ACHN (cell line): ENCODE measurements at places on chromosomes 11 and 22.

DNA sequence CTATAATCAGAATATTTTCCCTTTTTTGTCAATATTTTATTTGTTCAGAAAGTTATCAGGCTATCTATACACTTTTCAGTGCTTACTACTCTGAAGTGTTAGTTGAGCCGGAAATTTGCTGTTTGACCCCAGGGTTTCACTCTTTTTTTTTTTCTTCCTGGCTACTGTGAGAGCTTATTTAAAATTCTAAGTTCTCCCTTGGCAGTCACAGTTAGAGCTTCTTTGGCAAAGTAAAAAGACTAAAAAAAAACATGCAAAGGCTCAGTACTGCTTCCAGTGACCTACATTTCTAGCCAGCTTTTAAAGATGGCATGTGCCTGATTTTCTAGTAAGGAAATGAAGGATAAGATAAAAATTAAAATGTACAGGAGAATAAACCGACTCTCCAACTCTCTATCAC, 48.4 kb downstream of the ELP4 start:
- DNase-seq, result no peak

DNA sequence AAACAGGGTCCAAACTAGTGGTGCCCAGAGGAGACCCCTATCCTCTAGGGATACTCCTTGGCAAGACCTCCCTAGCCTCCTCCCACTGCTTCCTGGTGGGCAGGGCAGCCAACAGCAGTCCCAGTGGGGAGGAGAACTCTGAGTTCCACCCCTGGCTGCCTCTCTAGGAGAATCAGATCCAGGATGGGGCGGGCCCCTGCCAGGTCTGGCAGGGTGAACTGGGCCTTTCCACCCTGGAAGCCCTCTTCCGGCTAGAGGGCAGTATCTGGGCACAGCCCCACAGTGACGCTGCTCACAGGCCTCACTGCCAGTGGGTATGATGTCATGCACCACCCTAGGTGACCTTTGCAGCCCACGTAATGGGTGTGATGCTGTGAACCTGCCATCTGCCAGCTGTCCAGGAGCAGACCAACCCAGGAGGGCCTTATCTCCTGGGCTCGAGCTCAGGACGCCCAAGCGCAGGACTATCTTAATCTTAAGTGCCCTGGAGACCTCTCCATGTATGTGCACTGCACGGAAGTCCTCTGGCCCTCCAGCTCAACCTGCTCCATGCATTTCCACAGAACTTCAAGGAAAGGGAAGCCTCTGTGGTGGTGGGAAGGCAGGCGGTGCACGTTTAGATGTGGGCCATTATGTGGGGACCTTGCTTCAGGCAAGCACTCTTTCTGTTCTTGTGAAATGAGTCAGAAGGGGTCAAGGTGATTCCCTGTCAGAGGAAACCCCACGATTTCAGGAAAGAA, 31.8 kb upstream of the FCHSD2 start:
- DNase-seq, result no peak

GRCh38 chr11:112453601-112454577, 193.2 kb upstream of the PLET1 start:
- DNase-seq, result peak; percentile 42

GRCh38 chr22:34015642-34016041, 95.4 kb upstream of the LARGE1 start:
- DNase-seq, result no peak

GRCh38 chr22:46730568-46731245, 7.3 kb downstream of the CERK start:
- no peak for DNase-seq

DNA sequence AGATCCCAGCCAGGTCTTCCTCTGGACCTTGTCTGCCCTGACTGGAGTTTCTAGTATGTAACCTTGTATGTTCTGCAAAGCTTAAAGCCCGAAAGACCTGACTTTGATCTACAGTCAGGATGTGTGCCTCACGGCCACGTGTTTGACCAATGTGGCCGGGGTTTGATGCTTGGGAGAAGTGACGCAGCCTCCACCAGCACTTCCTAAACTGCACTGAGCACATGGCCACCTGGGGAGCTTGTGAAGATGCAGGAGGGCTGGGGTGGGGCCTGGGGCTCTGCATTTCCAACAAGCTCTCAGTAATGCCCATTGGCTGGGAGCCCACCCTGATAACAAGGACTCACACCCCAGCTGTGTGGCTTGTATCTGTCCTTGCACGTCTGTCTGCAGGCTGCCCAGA, 53.2 kb downstream of the NAT10 start:
- DNase-seq, result no peak

DNA sequence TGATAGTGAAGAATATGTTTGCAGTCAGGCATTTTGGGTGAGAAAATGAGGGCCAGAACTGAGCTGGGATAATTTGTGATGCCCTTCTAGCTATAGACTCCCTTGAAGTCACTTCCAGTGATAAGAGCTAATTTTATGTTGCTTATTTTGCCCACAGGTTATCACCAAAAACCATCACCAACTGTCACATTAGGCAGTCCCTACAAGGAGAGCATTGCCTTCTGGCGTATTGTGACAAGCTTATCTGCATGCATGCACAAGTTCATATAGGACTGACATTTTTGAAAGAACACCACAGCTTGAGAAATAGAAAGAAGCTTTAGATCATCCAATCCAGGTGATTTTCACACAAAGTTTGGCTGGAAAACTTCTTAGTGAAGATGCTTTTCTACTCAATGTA, 735.3 kb upstream of the RAG2 start:
- DNase-seq, result no peak

DNA sequence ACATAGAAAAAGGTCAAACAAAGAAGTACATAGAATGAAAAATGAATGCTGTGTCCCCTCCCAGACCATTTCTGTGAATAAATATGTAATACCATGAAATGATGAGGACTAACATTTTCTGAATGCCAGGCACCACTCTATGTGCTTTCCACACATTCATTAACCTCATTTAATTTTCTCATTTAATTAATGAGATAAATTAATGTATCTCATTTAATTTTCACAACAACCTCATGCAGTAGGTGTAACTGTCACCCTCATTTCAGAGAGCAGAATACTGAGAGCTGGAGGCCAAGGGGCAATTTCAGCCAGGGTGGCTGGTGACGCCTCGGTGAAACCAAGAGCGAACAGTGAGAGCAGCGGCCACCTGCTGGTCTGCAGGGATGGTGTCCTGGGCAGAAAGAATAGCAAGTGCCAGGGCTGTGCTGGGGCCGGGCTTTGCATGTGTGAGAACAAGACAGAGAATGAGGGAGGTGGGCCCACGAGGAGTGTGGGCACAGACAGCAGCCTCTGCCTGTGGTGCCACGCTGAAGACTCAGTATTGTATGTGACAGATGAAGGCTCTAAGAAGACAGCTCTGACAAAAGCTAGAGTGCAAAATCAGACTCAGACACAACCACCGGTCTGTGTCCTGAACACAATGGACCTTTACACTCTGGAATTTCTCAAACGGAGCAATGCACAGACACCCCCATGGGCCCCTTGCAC, 1.8 kb upstream of the SERPIND1 start:
- no peak for DNase-seq

DNA sequence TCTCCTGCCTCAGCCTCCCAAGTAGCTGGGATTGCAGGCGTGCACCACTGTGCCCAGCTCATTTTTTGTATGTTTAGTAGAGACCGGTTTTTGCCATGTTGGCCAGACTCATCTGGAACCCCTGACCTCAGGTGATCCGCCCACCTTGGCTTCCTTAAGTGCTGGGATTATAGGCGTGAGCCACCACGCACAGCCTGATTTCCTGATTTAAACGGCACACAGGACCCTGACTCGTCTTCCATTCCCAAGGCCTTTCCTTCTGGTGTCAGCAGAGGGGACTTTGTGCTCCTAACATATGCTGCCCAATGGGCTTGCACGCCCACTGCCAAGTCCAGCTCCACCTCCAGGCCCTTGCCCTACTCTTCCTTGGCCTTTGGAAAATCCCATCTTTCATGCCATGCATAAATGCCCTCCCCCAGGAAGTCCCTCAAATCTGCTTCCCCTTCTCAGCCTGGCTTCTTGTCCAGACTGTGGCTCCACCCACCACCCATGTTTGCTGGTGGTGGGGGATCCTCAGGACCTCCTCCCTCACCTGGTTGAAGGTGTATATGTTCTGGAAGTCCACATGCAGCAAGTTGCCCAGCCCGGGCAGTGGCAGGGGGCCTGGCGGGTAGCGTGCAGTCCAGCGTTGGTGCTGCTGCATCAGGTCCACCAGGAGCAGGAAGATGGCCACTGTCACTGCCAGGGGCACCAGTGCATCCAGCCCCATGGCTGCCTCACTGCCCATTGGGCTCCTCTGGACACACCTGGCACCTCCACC, 23.9 kb upstream of the CYP2D6 start:
- DNase-seq, result no peak

DNA sequence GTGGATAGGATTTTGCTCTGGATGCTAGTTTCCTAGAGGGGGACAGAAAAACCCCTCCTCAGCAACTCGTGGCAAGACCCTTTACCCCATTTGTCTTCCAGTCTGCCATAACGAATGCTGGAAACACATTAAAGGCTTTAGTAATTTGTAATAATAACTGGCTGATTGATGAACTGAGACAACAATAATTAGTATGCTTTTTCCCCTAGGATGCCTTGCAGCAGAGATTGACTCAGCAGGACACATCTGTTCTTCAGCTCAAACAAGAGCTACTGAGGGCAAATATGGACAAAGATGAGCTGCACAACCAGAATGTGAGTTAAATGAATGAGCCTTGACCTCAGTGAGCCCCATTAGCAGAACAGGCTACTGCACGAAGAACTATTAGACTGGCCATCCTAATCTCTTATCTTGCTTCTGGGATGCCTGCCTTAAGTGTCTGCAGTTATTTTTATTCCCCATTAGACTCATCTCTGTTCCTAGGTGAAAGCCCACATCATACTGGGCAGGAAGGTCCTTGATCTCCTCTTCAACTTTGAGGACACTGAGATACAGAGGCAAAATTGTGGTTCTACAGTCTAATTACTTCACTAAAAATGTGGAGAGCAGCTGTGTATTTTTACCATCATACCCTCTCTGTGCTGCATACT, 32.9 kb upstream of the DLAT start:
- no peak for DNase-seq

DNA sequence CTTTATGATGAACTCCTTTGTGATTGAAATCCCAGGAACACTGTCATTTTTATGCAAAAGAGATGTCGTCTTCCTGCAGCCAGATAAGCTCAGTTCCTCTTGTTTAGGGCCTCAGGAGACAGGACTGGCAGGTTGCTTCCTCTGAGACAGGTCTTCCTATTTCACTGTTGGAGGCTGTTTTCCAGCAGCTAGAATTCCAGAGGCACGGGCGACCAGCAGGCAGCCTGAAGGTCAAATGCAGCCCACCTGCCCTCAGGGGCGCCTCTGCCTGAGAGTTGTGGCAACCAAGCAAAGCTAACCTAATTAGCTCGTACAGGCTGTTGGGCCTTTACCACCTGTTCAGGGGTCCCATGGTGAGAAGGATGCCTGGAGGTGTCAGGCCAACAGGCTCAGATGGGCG, 22.3 kb downstream of the SLC6A5 start:
- DNase-seq, result no peak

GRCh38 chr11:125388611-125389010, 107.5 kb downstream of the FEZ1 start:
- DNase-seq, result no peak

DNA sequence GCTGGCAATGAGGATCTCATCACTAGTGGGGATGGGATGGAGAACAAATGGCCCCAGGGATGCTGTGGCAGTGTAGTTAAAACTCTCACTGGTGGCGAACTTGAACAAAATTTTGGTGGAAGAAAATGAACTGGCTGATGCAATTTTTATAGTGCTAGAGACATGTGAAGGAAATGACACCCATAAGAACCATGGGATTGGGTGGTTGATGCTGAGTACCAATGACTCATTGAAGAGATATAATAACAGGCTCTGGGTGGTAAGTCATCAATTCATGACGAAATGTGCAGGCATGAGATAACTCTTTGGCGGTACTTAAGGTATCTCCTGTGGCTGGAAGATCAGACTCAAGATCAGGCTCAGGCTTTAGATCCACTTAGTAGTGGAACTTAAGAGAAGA, 172.9 kb upstream of the DDI1 start:
- DNase-seq, result no peak

GRCh38 chr22:26109686-26110315, 59.5 kb upstream of the SEZ6L start:
- DNase-seq, result no peak

DNA sequence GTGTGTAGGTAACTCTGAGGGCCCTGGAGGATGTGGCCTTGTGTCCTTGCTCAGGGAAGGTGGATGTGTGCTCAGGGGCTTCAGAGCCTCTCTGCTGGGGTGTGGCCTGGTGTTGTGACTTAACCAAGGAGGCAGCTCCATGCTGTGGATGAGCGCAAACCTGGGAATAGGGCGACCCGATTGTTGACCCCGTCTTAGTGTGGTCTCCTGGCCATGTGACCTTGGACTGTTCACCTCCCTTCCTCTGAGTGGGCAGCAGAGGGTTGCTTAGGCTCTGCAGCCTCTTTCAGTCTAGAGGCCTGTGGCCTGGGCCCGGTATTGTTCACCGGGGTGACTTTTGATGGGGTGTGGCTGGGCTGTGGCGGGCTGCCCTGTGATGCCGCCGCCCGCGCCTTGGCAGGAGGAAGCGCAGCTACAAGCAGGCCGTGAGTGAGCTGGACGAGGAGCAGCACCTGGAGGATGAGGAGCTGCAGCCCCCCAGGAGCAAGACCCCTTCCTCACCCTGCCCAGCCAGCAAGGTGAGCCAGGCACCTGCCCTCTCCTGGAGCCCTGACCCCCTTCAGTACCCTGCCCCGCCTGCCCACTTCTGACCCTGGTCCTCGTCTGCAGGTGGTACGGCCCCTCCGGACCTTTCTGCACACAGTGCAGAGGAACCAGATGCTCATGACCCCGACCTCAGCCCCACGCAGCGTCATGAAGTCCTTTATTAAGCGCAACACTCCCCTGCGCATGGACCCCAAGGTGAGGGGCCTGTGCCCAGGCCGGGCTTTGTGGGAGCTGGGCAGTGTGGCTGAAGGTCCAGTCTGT, 16.7 kb downstream of the INCENP start:
- DNase-seq, result no peak

DNA sequence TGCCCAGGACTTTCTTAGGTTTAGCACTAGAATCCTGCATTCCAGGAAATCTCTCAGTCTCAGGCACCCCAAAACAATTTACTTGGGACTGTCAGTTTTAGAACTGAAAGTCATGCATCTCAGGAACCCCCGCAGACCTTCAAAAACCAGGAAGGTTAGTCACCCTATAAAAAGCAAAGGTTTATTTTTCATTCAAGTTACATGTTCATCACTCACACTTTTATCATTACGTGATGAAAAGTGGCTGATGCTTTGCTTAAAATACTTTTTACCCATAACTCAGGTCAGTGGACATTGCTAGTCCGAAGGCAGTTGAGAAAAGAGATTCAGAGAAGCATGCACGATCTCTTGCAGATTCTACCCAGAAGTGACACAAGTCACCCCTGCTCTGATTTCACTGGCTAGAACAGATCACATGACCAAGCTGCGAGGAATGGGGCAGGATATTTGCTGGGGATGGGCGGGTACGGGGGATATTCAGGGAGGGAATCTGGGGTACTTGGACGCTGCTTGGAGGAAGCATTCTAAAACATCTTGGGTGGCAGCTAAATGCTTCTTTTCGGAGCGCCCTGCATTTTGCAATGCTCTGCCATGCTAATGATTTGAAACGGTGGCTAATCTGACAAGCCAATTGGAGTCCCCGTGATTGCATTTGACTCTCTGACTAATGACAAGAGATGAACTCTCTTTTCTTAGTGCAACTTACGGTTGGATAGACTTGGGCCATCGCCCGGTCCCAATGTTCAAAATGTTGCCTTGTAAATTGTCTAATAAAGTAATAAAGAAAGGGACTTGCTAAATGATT, 110.2 kb downstream of the MIAT start:
- no peak for DNase-seq

- DNase-seq, result no peak
Measured at GRCh38 chr11:47656260-47656885, 14.0 kb upstream of the MTCH2 start.

GRCh38 chr22:42343531-42344081, 73.2 kb upstream of the TCF20 start:
- peak; percentile 38 for DNase-seq

- no peak for DNase-seq
Measured at GRCh38 chr22:49214976-49215375, 612.7 kb downstream of the BRD1 start.
